ENCODE measurements at places on chromosomes 4 and X.

DNA sequence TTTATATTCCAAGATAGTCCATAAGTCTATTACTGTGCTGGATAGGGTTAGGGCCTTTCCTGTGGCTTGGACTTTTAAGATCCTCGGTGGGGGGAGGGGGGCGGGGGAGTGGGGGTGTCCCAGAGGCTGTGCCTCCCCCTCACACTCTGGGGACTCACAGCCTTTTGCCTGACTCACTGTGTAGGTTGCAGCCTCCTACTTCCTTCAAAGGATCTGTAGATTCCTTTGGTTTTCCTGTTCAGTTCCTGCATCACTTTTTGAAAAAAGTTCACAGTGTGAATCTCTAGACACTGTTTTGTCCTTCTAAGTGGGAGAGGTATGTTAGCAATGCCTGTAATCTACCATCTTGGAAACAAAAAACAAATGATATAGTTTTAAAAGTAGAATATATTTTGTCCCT is 999.9 kb downstream of the GLUD2 start:
- no peak for DNase-seq

DNA sequence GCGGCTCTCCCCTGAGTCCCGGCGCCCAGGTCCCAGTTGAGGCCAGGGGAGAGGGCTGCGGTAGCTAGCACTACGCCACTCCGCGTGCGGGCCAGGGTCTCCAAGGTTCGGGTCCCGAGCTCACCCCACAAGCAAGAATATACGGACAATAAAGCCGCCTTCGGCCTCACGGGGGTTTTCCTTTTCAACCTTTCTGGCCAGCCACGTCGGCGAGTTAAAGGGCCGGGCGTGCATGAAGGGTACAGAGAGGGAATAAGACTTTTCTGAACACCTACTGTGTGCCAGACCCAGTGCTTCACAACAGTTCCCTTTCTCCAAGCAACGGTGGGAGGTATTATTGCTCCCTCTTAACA is 138.5 kb upstream of the ZIC3 start:
- DNase-seq = no peak

GRCh38 chr4:126106658-126107057 is 791.9 kb downstream of the FAT4 start:
- DNase-seq = no peak

DNA sequence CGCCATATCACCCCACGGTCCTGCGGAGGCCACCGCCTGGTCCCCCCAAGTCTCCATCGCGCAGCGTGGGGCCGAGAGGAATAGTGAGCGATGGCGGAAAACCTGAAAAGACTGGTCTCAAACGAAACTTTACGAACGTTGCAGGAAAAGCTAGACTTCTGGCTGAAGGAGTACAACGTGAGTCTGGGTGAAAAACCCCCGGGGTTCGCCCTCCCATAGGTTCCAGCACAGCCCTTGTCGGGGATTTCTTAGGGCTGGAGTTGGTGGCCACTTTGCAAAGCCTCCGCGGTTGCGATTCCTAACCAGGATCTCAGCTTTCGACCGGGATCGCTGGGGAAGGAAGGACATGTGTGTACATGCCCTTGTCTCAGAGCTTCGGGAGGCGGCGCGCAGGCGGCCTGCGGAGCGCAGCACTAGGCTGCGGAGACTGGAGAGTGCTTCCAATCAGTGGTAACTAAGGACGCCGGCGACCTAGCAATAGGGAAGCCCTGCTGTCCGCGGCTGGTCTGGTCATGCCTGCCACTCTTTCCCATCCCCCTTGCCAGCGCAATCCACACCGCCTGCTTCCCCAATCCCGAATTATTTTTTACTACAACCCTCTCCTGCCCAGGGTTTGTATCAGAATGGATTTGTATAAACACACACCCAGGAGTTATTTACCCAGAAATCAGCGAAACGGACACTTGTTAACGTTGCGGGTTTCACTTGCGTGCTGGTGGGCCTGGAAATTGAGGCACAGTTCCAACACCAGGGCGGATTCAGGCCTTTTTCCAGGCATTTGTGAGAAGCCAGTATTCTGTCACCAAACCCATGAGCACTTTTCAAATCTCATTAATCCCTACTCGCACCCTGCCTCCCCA is 741 bp downstream of the SPATA18 start:
- peak; percentile 73 for DNase-seq

- DNase-seq = no peak
Measured at GRCh38 chr4:634599-634985, 9.2 kb downstream of the PDE6B start.
